Hypothalamus (tissue), 51 donors: ENCODE measurements at places on chromosomes 11 and 22.

GRCh38 chr11:113638376-113638775, 67.7 kb downstream of the TMPRSS5 start:
- no peak for DNase-seq

GRCh38 chr11:75103380-75104026, 6.8 kb upstream of the OR2AT4 start:
- DNase-seq = no peak

DNA sequence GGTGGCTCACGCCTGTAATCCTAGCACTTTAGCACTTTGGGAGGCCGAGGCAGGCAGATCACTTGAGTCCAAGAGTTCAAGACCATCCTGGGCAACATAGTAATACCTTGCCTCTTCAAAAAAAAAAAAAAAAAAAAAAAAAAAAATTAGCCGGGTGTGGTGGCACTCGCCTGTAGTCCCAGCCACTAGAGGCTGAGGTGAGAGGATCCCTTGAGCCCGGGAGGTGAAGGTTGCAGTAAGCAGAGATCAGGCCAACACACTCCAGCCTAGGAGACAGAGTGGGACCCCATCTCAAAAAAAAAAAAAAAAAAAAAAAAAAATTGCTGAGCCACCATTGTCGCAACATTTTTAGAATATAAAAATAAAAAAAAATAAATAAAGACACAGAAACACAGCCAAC, 7.6 kb downstream of the CKAP5 start:
- no peak for DNase-seq

DNA sequence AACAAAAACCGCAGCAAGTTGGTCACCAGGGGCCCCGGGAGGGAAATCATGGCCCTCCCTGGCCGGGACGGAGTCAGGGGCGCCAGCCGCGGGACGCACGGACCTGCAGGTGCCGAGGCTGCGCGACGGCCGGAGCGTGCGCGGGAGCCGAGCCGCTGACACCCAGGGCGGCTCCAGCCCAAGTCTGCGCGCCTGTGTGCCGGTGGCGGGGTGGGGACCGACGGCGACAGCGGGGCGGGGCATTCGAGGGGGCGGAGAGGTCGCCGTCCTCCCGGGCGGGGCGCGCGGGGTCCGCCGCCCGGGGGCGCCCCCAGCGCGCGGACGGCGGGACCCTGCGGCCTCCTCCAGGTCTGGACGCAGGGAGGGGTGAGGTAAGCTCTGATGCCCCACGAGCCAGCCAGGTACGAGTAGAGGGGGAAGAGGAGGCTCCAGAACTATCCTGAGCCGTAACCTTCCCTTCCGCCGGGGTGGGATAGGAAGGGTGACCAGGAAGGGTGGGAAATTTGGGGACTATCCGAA, at the start of gene ESAM:
TSS of gene ESAM (minus strand) at position 186 of the 519 bp plus-strand sequence. CDS start at position 50, 136 bp downstream.
- DNase-seq = no peak

DNA sequence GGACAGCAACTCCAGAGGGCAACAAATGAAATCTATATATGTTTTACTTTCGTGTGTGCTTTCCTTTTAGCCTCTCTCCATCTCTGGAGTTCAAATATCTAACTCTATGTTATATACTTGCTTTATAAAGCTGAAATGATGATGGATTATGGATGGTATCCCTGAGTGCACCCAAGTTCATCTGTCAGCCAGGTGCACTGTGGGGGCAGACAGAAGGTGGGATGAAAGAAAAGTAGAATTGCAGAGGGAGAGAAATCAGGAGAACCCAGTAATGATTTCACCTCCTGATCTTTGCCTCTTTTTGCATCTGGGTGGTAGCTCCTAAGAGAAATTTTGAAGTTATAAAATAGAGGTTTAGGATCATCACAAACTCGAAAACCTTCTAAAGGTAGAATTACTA, 2.4 kb downstream of the MUC15 start:
- DNase-seq = no peak

DNA sequence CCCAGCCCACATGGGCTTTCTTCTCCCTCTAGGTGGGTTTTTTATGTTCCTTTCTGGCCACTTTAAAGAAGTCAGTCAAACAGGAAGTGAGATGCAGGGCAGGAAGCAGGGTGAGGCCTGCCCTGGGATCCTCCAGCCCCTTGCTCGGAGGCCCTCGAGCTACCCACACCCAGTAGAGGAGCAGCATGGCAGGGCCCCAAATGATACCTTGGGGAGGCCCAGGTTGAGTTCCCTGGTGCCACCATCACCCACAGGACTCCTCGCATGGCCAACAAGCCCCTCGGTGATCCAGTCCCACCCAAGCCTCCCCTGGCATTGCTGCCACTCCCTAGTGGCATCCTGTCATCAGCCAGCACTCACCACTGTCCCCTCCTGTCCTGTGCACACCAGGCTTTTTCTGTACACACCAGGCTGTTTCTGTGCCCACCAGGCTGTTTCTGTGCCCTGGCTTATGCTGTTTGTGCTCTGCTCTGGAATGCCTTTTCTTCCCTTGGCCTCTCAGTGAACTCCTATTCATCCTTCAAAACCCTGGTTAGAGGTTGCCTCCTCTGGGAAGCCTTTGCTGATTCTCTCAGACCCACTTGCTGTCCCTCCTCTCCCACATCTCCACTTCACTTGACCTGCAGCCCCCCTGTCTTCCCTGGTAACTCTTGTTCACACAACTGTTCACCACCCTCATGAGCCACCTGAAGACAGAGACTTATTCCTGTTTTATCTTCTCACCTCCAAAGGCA, 3.1 kb upstream of the PTGDR2 start:
- DNase-seq = no peak

DNA sequence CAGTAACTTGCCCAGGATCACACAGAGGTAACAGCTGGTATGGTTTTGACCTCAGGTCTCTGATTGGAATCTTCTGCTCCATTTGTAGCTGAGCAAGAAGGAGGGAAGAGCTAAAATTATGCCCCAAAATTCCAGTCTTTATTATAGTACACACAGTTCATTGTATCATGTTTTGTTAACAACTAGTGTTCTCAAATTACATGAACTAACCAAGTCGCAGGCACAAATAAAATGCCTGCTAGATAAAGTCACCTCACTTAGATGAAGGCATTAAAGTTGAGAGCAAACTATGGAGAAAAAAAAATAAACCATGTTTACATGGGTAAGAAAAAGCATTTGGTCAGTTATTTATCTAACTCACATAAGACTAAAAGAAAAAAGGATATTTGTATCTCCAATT, 58.8 kb downstream of the PDGFD start:
- DNase-seq = no peak

DNA sequence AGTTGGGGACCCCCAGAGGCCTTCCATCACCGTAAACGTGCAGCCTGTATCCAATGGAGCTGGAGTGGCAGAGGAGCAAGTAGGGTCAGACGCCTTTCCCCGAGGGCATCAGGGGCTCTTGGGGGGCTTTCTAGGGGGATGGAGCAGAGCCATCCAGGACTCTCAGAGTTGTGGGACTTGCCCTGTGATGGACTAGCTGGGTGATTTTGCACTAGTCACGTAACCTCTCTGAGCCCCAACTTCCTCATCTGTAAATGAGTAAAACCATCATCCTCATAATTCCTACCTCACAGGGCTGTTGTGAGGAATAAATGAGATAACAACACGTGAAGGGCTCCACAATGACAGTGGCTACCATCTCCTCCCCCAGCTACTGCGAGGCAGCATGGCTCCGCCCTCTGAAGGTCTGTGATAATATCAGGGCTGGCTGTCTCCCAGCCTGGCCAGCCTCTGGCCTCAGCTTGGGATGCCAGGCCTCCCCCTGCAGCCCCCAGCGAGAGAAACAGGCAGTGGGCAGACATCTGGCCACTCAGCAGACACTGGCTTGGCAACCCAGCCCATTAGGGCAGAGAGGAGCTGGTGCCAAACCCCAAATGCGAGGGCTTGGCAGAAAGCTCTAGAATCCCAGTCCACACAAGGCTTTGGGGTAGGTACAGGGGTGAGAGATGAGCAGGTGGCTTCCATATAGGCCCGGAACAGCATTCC, 6.7 kb downstream of the USP2 start:
- no peak for DNase-seq

DNA sequence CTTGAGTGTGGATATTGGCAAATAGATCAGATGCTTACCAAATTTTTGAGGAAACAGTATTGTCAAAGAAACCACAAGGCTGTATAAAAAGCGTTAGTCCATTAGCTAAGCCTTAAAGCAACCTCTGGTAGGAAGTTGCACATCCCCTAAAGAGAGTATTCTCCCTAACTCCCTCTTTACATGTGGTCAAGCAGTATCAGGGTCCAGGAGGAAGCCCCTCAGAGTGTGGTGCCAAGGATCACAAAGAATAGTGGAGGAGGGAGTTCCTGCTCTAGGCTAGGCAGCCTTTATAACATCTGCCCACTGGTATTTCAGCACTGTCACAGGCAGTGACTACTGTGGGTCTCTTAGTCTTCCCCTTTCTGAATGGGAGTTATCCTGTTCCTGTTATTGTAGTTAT, 18.8 kb upstream of the AMPD3 start:
- DNase-seq = no peak

DNA sequence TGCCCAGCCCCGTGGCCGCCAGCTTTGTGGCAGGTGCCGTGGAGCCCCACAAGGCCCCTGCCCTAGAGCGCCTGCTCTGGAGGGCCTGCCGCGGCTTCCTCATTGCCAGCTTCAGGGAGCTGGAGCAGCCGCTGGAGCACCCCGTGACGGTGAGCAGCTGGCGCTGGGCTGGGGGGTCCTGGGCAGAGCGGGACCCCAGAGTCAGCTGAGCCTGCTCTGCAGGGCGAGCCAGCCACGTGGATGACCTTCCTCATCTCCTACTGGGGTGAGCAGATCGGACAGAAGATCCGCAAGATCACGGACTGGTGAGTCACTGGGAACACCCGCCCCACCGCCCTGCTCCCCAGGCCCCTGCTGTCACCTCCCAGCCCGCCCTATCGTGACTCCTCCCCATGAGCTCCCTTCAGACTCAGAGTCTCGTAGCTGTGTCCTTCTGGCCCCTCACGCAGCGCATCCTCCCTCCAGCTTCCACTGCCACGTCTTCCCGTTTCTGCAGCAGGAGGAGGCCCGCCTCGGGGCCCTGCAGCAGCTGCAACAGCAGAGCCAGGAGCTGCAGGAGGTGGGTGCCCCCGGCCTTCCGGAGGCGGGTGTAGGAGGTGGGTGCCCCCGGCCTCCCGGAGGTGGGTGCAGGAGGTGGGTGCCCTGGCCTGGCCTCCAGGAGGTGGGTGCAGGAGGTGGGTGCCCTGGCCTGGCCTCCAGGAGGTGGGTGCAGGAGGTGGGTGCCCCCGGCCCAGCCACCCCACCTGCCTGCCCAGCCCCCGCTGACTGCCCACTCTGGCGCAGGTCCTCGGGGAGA, 4.7 kb downstream of the TCIRG1 start:
- no peak for DNase-seq

DNA sequence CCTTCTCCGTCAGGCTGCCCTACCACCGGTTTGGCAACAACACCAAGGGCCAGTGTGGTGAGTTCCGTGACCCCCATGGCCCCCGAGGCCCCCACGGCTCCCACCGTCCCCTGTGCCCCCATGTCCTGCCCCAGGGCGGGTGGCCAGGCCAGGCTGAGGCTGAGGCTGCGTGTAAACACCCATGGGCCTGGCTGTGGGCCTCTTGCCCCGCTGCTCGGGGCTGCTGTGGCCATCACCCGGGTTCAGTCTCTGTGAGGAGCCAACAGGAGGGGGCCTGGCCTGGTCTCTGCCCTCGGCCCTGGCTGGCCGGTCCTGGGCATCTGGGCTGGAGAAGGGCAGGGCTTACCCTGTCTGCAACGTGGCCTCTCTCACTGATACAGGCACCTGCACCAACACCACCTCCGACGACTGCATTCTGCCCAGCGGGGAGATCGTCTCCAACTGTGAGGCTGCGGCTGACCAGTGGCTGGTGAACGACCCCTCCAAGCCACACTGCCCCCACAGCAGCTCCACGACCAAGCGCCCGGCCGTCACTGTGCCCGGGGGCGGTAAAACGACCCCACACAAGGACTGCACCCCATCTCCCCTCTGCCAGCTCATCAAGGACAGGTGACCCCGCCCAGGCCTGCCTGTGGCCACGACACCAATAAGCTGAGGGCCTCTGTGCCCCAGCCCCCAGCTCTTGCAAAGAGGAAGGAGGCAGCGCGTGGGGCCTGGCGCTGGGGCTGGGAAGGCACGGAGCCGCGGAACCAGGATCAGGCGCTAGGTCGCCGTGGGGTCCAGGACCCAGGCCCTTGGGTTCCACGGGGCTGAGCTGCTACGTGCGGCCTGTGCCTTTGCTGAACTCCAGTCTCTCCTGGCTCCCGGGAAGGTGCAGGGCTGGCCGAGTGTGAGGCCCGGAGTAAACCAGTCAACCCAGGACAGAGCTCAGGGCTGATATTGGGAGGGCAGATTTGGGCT, 29.0 kb downstream of the MUC2 start:
- DNase-seq = no peak

DNA sequence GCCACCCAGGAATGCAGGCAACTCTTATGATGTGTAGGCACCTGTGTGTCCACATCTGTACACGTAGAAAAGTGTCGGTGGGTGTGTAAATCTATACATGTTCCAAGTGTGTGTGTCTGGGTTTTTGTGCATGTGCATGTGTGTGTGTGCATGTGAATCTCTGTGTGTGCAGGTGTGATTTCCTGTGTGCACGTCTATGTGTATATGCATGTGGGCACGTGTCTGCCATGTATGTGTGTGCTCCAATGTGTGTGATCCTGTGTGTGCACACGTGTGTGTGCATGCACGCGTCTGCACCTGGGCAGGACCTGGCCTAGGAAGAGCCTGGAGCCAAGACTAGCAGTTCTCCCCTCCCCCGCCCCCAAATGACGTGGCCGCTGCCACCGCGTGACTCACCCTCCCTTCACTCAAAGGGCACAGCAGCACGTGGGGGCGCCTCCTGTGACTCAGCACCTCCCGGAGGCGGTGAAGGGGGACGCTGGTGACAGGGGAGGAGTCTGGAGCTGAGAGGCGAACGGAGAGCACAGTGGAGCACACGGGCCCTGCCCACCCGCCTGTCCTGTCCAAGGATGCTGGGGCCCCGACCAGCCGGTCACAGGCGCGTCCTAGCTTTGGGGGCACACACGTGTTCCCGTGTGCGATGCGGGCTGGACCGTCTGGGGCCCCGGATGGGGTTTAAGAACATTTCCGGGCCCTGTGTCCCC, 10.1 kb downstream of the PIM3 start:
- DNase-seq = peak; percentile 62

DNA sequence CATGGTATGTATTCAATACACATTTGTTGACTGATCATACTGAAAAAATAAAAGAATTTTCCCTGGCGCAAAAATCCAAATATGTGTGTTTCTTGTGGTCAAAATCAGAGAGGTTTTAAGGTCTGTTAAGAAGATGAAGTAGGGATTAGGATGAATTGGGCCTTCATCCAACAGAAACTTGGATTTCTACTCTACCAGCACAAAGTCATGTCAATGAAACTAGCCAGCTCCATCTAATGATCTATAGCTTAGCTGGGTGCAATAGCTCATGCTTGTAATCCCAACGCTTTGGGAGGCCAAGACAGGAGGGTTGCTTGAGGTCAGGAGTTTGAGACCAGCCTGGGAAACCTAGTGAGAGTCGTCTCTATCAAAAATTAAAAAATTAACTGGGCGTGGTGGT, 65.5 kb downstream of the USP35 start:
- no peak for DNase-seq

- DNase-seq = no peak
These were observed 23.1 kb downstream of the OR2AT4 start for GRCh38 chr11:75073459-75074190.

DNA sequence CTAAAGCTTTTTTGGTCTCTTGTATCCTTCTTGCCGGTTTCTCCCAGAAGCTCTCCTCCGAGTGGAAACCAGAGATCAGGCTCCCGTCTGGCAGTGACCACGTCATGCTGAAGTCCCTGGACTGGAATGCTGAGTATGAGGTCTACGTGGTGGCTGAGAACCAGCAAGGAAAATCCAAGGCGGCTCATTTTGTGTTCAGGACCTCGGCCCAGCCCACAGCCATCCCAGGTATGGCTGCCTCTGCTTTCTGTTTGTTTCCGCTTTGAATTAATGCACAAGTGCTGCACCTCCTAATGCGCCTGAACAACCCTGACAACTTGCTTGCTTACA, 54.3 kb upstream of the TTC12 start:
- DNase-seq = no peak
